Breast epithelium (tissue), 4 donors: ENCODE measurements at places on chromosomes 5 and 9.

- DNase-seq, result peak; percentile 82
Measured at GRCh38 chr5:69492391-69492922, at the start of gene OCLN. TSS of gene OCLN (plus strand) at chr5:69492790. CDS start at chr5:69504245, 11,455 bp downstream.

GRCh38 chr9:112546149-112547012 lies 59.8 kb downstream of the KIAA1958 start:
- no peak for DNase-seq

DNA sequence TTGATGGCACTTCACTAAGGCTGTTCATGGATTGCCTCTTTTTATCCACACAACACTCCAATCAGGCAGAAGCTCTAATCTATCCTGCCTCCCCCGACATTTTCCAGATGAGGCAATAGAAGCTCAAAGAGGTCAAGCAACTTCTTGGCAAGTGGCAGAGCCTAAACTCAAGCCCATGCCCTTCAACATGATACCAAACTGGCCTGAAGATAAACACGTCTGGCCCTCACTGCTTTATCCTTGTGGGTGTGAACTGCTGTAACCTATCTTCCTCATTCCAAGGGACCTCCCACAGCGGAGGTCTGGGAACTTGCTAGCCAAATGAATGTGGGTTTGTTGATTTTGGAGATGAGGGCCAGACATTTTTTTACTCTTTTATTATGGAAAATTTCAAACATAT lies 9.5 kb downstream of the SLC35A4 start:
- no peak for DNase-seq

GRCh38 chr5:77560677-77561263 lies 68.7 kb upstream of the WDR41 start:
- DNase-seq, result no peak

- no peak for DNase-seq
Measured at GRCh38 chr9:34123682-34124081, 2.8 kb downstream of the DCAF12 start.

GRCh38 chr5:161138751-161139455 lies 286.9 kb upstream of the ATP10B start:
- no peak for DNase-seq

- no peak for DNase-seq
Measured at GRCh38 chr5:33637011-33637410, 196.2 kb downstream of the TARS1 start.

DNA sequence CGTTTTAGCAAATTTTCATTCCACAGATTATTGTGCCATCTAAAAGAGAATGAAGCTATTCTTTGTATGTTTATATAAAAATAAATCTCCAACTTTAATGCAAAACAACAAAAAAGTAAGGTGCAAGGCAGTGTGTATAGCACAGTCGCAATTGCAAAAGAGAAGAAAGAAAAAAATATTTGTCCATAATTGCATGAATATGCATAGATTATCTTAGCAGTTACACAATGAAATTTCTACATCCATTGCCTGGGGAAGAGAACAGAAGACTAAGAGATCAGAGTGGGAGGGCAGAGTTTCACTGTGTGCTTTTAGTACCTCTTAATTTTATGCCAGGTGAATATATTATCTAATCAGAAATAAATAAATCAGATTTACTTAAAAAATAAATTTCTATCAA lies 86.4 kb upstream of the LHFPL2 start:
- DNase-seq, result no peak

- no peak for DNase-seq
Measured at GRCh38 chr9:90810691-90811090, 9.1 kb downstream of the SYK start.

DNA sequence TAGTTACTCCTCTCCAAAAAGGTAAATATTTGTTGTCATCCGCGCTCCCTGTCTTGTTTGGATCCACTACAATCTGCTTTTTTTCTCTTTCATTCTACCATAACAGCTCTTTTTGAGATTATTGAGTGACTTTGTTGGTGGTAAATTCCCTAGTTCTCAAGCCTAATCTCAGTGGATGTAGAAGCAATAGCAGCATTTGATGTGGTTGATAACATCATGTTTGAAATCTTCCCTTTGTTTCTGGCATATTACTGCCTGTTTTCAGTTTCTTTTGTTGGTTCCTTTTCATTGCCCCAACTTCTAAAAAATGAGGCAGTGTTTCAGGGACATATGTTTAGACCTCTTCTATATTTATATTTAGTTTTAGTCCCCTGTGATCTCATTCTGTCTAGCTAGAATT lies 8.9 kb downstream of the CDC42SE2 start:
- no peak for DNase-seq

DNA sequence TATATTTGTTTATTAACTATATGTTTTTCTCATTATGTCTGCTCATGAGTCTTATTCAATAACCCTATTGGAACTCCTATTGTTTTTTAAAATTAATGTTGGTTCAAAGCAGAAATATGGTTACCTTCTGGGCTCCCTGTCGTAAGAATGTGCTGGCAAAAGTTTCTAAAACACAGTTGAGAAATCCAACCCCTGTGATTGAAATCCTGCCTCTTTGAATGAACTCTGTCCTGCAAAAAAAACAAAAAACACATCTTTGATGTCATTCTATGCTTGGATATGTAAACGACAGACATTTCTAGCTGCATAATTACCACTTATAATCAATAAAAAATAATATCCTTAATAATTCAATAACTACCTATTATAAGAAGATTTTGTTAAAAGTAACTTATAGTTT lies 38.8 kb downstream of the PRELID2 start:
- DNase-seq, result no peak
